Activated T-cell treated with anti-CD3 and anti-CD28 coated beads for 24 hours (primary cell): ENCODE measurements at places on chromosomes 3 and 15.

- DNase-seq = no peak
These were observed 58.7 kb downstream of the CRTC3 start for GRCh38 chr15:90588427-90588826.

DNA sequence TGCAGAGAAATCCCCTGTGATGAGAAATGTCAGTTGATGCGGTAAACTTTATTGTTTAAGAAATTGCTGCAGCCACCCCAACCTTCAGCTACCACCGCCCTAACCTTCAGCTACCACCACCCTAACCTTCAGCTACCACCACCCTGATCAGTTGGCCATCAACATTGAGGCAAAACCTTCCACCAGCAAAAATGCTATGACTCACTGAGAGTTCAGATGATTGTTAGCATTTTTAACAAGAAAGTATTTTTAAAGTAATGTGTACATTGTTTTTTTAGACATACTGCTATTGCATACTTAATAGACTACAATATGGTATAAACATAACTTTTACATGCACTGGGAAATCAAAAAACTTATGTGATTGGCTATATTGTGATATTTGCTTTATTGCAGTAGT, 30.0 kb downstream of the U2SURP start:
- DNase-seq = no peak

DNA sequence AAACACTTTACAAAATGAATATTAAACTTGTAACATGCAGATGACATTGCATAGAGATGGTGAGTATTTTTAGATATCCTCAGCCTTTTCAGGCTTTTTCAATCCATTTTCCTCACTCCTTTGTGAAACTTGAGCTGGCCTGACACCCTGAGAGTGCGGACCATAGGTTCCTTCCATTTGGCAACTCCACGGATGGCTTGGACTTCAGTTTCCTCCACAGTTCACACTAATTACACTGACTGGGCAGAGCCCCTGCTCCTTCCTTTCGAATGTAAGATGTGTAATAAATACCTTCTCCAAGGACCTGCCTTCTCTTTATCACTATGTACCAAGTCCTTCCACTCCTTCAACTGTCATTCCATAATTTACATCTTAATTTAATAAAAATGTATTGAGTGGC, 141.7 kb upstream of the LRIG1 start:
- DNase-seq = no peak

DNA sequence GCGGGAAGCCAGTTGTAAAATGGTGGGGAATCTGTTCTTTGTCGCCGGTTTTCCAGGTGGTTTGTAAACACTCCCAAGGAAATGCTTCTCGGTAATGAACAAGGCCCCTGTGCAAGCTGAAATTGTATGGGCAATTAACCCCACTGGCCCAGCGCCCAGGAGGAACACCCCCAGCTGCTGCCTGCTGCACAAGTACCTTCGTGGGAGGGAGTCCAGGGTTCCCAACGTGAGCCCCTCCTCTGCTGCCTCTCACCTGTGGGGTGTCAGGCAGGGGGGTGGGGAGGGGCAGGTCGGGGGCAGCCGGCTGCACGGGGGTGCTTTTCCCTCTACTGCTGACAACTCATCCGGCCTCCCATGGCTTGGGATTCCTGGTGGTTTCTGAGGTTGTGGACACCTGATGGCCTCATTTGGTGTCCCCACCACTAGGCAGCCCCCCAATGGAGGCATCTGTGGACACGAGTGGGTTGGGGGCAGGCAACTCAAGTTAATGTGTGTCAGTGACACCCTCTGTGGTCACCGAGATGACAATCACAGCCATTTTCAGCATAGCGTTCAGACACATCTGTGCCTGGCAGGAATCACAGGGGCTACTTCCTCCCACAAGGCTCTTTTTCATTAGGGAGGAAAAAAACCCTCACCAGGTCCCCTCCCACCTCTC, 35.6 kb upstream of the PRR23E start:
- no peak for DNase-seq

- no peak for DNase-seq
These were observed 103.6 kb downstream of the CACNA2D3 start for GRCh38 chr3:54225841-54226528.

- DNase-seq = no peak
These were observed 34.8 kb upstream of the CTSH start for GRCh38 chr15:78979456-78980320.

DNA sequence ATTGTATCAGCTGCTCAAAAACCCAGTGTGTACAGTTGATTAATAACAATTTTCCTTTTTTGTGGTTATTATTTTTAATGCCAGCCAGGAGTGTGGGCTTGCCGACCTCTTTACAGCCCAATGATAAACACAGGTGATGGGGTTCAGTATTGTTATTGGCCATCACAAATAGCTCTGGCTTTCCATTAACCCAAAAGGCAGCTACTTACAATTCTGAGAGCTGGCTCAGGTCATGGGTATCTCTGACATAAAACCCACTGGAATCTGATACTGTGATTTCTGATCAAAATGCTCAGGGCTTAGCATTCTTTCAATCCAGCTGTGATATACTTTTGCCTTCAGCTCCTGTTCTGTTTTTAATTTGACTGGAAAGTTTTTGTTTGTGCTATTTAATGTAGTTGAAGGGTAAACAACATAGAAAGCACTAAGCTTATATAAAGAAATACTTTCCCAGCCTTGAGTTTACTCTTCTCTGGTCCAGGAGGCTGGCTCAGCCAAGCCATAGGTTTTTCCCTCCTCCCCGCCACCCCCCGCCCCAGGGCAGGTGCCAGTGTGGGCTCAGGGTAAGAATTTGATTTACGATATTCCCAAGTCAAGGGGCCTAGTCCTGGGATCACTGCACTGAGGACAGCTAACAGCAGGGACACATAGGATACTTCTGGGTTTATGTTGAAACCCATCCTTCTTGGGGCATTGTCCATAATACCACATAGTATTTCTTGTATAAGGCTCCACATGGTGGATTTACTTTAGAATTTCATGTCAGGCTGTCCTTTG, 54.0 kb upstream of the MYZAP start:
- no peak for DNase-seq

DNA sequence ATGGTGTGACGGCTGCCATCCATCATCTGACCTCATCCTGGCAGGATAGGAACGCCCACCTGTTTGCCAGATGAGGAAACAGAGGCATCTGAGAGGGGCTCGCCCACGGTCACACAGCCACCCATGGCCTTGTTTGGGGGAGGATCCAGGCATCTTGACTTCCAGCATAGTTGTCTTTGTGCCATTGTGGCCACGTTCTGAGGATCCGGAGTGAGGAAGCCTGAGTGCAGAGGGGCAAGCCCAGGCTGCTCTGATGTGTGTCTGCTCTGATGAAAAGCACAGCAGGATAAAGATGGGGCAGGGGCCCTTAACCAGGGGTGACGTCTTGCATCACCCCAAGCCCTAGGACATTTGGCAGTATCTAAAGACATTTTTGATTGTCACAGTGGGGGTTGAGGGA, 58.7 kb downstream of the FGD5 start:
- no peak for DNase-seq

- DNase-seq = no peak
These were observed 56.2 kb upstream of the LEKR1 start for GRCh38 chr3:156769721-156770654.

GRCh38 chr3:126355777-126356372, 1.3 kb downstream of the KLF15 start:
- DNase-seq = no peak

DNA sequence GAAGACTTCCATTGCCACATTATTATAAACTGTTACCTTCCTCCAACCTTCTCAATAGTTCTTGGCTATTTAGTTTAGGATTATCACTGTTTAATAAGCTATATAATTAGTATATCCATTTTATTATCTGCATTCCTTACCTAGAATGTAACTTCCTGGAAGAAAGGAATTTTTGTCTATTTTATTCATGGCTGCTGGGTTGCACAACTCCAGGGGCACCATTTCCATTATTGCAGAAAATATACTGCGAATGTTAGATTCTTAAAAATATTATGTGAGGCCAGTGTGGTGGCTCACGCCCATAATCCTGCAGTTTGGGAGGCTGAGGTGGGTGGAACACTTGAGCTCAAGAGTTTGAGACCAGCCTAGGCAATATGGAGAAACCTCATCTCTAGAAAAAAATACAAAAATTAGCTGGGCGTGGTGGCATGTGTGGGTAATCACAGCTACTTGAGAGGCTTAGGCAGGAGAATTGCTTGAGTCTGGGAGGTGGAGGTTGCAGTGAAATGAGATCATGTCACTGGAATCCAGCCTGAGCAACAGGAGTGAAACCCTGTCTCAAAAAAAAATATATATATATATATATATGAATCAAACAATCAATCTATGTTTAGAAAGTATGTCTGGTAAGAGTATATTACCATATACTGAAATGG, 19.9 kb downstream of the CLDN1 start:
- no peak for DNase-seq

DNA sequence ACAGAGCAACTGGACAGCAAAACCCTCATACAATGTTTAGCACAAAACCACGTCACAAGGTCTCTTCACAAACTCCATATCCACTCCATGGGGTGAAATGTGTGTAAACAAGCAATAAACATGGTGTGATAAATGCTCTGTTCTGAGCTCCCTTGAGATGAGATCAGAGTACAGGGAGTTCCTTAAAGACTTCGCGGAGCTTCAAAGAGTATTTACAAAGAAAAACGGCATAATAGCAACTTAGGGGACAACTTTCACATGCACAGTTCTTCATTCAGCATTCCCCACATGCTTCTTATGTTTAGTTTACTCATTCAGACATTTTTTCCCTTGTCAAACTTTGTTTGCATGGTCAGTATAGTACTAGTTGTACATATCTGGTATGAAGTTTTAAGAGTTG, 52.5 kb upstream of the SUCLG2 start:
- DNase-seq = no peak

- no peak for DNase-seq
These were observed 22.3 kb downstream of the CFAP92 start for GRCh38 chr3:128971421-128972100.

GRCh38 chr3:130839813-130840212, 54.1 kb upstream of the ATP2C1 start:
- no peak for DNase-seq

- no peak for DNase-seq
These were observed 3.4 kb upstream of the CCNL1 start for GRCh38 chr3:157163217-157163953.

GRCh38 chr3:179421500-179421899, 29.8 kb downstream of the GNB4 start:
- DNase-seq = no peak

DNA sequence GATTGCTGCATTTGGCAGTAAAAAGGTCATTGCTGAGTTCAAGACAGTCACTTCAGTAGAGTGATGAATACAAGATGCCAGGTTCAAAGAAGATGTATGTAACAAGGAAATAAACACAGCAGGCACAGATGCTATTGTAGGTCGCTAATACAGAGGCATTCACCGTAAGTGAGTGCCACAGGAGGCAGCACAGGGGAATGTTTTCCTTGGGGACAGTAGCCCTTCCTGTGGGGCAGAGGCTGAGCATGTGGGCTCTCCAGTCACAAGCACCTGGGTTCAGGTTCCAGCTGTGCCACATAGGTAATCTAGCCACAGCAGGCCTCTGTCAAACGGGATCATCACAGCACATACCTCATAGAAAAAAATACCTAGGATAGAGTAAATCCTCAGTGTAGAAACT, 86.3 kb downstream of the RSL24D1 start:
- no peak for DNase-seq

- DNase-seq = no peak
These were observed 159.8 kb downstream of the SYNPR start for GRCh38 chr3:63437858-63438257.

DNA sequence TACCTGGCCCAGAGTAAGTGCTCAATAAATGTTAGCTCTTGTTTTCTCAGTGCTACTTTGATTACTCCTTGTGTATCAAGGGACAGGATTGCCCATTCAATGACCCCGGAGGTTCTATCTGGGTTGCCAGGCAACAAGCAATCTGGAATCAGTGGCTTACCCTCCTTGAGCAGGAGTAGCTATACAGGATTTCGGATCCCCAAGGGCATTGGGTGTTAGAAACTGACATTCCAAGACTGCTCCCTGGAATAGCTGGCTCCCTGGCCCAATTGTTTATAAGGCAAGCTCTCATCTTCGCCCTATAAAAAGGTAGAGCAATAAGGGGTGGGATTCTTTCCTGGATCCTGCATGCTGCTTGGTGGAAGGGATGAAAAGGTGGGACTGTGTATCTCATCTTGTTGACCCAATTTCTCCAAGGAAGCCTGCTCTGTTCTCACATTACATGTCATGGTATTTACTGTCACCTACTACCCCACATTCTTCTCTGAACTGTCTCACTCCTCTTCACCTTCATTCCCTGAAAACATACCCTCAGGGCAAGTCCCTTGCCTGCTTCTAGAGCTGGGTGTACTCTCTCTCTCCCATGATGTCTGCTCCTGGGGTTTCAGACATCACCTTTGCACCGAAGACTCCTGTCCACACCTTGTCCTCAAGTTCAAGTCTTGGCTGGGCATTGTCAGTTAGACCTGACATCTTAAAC, 26.4 kb upstream of the SCN10A start:
- DNase-seq = no peak

DNA sequence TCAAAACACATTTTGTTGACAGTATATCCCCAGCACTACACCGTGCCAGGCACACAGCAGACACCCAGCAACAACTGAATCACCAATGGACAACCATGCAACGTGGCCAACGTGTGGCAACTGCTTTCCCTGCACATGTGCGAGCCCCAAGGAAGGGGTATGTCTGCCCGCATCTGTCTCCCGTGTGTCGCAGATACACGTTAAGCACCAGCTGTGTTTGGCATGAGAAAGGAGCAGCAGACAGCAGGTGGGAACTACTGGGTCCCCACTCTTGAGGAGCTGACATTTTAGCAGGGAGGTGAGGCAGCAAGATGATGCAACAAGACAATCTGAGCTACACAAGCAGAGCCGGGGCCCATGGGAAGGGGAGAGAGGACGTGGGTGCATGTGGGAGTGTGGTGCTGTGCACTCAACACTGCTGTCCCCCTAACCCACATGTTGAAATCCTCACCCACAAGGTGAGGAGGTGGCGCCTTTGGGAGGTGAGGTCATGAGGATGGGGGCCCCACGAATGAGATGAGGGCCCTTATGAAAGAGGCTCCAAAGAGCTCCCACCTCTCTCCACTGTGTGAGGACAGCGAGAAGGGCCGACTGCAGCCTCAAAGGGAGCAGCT, 56.2 kb downstream of the ROPN1B start:
- no peak for DNase-seq

- DNase-seq = no peak
These were observed 19.4 kb downstream of the ZPLD1 start for GRCh38 chr3:102454181-102454580.

DNA sequence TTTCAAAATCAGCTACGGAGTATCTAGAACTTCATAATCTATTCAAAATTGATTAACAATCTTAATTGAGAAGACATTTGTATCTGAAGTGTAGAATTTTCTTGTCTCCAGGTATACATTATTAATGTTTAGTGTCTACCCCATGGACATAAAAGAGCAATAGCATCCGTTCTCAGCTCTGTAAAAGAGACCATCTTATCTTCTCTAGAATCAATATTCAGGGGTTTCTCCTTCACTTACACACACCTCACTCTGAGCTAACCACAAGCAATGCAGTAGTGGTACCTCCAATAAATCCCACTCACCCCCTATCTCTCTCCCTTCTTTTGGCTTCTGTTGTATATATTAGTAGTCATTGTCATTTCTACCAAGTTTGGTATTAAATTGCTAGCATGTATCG, 16.2 kb downstream of the MBNL1 start:
- no peak for DNase-seq
